Thymus (tissue), 14 donors: ENCODE measurements at places on chromosomes 5 and 9.

- no peaks in the 10 kb centered on the region for H3K4me1 ChIP-seq
- no peak for DNase-seq
- H3K27ac ChIP-seq, result no peak overlapping the region
Observed at GRCh38 chr5:149170299-149170698, 29.0 kb downstream of the ABLIM3 start.

- no peaks in the 10 kb centered on the region for H3K36me3 ChIP-seq
- no peaks in the 10 kb centered on the region for H3K27me3 ChIP-seq
- no peak overlapping the region for H3K4me3 ChIP-seq
- H3K27ac ChIP-seq, result no peak overlapping the region
- H3K4me1 ChIP-seq, result no peaks in the 10 kb centered on the region
Observed at GRCh38 chr9:17824616-17825264, 245.9 kb downstream of the SH3GL2 start.

GRCh38 chr5:140005145-140005591 lies 37.9 kb downstream of the NRG2 start:
- H3K4me3 ChIP-seq, result no peak overlapping the region
- no peak overlapping the region for H3K27ac ChIP-seq

DNA sequence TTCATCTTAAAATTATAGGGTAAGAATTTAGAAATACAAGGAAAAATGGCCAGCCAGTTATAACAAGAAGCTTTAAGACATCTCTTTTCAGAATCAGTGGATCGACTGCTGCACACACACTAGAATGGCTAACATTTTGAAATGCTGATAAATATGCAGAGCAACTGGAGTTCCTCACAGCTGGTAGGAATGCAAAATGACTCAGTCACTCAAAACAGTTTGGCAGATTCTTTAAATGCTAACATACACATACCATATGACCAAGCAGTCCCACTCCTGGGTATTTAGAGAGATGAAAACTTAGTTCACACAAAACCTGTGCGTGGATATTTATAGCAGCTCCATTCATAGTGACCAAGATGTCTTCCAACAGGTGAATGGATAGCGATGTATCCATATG lies 23.2 kb upstream of the PSAT1 start:
- H3K4me1 ChIP-seq, result no peaks in the 10 kb centered on the region
- no peak overlapping the region for H3K27ac ChIP-seq
- H3K4me3 ChIP-seq, result no peak overlapping the region
- no peak for DNase-seq

DNA sequence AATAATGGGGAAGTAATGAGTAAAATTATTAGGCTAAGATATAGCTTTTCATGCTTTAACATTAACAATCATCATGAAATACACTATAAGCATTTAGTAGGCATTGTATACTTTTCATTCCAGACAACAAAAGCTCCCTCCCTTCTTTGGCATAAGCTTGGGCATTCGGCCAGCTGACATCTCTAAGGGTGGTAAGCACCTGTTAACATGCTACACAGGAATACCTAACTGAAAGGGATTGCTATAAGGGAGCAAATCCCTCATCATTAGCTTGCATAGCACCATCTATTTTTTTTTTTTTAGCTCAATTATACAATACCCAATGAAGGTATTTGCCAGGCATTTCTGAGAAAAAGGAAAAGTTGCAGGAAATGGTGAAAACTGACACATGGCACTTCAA lies 16.6 kb downstream of the STRBP start:
- H3K27me3 ChIP-seq, result no peaks in the 10 kb centered on the region
- H3K4me3 ChIP-seq, result no peak overlapping the region
- H3K4me1 ChIP-seq, result no peaks in the 10 kb centered on the region
- H3K27ac ChIP-seq, result no peak overlapping the region
- no peaks in the 10 kb centered on the region for H3K36me3 ChIP-seq
- DNase-seq, result no peak

DNA sequence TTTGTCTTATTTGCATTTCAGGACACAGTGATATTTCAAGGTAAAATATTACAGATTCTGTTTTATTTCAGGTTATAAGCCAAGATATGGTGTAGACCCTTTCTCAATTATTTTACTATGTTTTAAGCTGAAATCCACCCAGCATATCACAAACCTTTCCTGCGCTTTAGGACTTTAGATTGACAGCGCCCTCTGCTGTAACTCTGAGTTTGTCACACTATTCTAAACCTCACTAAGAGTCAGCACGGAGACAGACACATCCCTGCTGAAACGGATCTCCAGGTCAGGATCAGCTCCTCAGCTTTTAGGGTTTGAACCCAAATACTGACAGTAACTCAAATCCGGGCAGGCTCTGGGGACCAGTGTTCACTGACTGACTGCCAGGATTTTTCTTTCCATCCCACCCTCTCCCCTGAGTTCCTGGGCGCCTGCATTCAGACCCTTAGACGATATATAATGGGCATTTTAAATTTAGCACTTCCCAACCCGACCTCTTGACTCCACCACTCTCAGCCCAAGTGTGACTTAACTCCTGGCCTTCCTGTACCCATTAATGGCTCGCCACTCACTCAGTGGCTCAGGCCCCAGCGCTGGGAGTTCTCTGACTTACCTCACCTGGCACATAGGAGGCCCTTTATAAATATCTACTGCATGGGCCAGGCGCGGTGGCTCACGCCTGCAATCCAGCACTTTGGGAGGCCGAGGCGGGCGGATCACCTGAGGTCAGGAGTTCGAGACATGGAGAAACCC lies 33.5 kb downstream of the TLX3 start:
- H3K27me3 ChIP-seq, result peaks cover 8% of the 10 kb centered on the region
- H3K4me1 ChIP-seq, result no peaks in the 10 kb centered on the region
- H3K4me3 ChIP-seq, result no peak overlapping the region
- no peaks in the 10 kb centered on the region for H3K36me3 ChIP-seq
- DNase-seq, result peak; percentile 20
- H3K27ac ChIP-seq, result no peak overlapping the region

- DNase-seq, result no peak
- no peak overlapping the region for H3K4me3 ChIP-seq
- H3K27me3 ChIP-seq, result no peaks in the 10 kb centered on the region
- no peak overlapping the region for H3K27ac ChIP-seq
- peaks cover 34% of the 10 kb centered on the region for H3K4me1 ChIP-seq
Observed at GRCh38 chr9:38035873-38036272, 33.2 kb downstream of the SHB start.

DNA sequence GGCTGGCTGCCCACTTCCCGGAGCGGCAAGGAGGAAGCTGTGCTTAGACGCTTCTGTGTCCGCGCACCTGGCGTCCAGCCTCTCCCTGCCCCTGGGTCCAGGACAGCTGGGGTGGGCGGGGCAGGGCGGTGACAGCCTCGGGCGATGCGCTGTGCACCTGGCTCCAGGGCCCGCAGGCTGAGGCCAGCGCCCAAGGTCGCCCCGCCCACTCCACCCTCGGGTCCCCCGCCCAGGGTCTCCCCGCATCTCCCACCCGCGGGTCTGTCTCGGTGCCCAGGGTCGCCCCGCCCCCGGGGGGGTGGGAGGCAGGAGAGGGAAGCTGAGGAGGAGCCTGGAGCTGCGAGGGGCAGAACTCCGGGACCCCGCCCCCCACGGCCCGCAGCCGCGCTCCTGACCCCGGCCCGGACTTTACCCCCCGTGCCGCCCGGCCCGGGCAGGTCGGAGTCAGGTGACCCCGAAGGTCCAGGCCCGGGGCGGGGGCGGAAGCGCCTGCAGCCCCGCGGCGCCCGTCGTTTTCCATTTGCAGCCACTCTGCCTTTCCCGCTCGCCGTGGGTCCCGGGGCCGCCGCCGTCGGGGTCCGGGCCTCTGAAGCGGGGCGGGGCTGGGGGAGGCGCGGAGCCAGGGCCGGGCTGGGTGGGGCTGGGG lies at the start of gene ENTPD8:
Gene ENTPD8 (minus strand): TSS at position 69 of the 646 bp plus-strand sequence. CDS start 3,072 bp downstream, outside the sequence.
- no peak for DNase-seq
- H3K27me3 ChIP-seq, result peaks cover 12% of the 10 kb centered on the region
- H3K4me1 ChIP-seq, result peaks cover 10% of the 10 kb centered on the region
- peak within 1 kb of the TSS; percentile 37 for H3K4me3 ChIP-seq
- H3K36me3 ChIP-seq, result no peaks in the 10 kb centered on the region

DNA sequence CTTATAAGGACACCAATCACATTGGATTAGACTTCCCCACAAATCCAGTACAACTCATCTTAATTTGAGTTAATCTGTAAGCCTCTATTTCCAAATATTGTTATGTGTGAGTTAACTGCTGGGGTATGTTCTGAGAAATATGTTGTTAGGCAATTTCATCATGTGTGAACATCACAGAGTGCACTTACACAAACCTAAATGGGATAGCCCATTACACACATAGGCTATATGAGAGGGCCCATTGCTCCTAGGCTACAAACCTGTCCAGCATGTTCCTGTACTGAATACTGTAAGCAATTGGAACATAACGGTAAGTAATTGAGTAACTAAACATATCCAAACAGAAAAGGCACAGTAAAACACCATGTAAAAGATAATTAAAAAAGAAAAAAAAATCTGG lies 19.1 kb upstream of the ARSI start:
- H3K36me3 ChIP-seq, result no peaks in the 10 kb centered on the region
- no peak overlapping the region for H3K4me3 ChIP-seq
- H3K27me3 ChIP-seq, result no peaks in the 10 kb centered on the region

DNA sequence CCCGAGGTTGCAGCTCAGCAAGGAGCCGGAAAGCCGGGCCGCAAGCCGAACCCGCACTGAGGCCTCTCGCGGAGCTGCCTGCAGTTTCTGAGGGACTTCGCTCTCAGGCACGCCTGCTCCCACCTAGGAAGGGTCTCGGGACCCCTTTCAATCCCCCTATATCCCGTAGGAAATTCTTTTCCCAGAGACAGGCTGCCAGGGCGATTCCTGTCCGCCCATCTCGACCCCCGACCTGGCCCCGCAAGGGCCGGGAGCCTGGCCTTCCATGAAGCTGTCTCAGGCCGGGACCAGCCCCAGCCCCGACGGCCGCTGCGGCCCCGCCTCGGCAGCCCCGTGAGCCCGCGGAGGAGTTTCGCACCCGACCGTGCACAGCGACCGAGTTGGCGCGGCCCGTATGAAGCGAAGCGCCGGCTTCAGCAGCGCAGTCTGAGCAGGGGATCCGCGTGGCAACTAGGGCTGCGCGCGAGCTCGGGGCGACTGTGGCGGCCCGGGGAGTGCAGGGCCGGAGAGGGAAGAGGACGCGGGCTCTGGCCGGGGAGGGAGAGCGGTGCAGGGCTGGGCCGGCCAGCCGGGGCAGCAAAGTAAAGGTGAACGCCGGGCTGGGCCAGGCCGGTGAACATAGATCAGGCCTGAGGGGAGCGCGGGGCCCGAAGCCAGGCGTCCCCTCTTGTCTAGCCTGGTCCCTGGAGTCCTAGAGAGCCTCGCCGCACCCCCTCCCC lies 977 bp upstream of the PRDM12 start:
- no peaks in the 10 kb centered on the region for H3K36me3 ChIP-seq
- peaks cover 100% of the 10 kb centered on the region for H3K27me3 ChIP-seq
- H3K4me3 ChIP-seq, result no peak overlapping the region
- no peaks in the 10 kb centered on the region for H3K4me1 ChIP-seq
- no peak overlapping the region for H3K27ac ChIP-seq

GRCh38 chr9:113535756-113536155 lies 72.2 kb downstream of the RGS3 start:
- H3K36me3 ChIP-seq, result no peaks in the 10 kb centered on the region
- no peak overlapping the region for H3K27ac ChIP-seq
- H3K4me1 ChIP-seq, result no peaks in the 10 kb centered on the region
- DNase-seq, result no peak
- no peak overlapping the region for H3K4me3 ChIP-seq

- no peaks in the 10 kb centered on the region for H3K27me3 ChIP-seq
- H3K27ac ChIP-seq, result no peak overlapping the region
- no peak overlapping the region for H3K4me3 ChIP-seq
- H3K36me3 ChIP-seq, result peaks cover 12% of the 10 kb centered on the region
Observed at GRCh38 chr9:123168586-123168985, 99.8 kb downstream of the STRBP start.

DNA sequence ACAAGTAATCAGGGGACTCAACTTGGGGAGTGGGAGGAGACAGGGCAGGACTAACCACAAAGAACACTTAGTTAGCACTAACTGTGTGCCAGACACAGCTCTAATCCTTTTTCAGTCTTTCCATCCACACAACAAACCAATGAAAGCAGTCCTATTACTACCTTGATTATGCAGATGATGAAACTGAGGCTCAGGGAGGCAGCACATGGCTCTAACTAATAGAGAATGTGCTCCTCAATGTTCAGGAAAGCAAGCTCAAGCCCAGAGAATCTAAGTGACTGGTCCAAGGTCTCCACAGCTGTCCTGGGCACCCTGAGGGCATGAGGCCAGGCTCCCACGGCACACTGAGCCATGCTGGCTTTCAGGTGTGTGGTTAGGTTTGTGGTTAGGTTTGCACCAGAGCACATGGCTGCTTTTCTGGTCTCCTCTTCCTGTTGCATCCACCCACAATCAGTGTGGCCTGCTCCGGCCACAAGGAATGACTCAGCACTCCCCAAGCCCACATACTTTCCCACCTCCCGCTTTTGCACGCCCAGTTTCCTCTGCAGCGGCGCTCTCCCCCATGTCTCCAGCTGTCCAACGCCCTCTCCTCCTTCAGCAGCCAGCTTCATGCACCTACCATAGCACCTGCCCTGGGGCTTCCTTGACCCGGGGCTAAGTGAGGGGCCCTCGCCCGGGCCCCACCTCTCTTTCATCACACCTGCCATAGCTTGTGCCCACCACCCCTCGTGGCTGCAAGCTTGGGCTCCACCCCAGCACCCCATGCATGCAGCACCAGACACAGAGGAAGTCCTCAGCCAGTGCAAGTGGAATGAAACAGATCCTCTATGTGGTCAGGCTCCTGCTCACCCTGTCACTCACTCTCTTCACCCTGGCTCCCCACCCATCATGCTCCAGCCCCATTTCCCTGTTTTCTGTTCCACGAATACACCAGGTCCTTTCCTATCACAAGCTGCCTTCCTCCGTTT lies 133.1 kb downstream of the GABBR2 start:
- DNase-seq, result no peak
- no peaks in the 10 kb centered on the region for H3K27me3 ChIP-seq
- H3K4me1 ChIP-seq, result no peaks in the 10 kb centered on the region
- H3K36me3 ChIP-seq, result no peaks in the 10 kb centered on the region

- no peak overlapping the region for H3K4me3 ChIP-seq
- H3K36me3 ChIP-seq, result no peaks in the 10 kb centered on the region
- H3K4me1 ChIP-seq, result no peaks in the 10 kb centered on the region
Observed at GRCh38 chr5:141260458-141261237, 15.5 kb downstream of the PCDHB15 start.

DNA sequence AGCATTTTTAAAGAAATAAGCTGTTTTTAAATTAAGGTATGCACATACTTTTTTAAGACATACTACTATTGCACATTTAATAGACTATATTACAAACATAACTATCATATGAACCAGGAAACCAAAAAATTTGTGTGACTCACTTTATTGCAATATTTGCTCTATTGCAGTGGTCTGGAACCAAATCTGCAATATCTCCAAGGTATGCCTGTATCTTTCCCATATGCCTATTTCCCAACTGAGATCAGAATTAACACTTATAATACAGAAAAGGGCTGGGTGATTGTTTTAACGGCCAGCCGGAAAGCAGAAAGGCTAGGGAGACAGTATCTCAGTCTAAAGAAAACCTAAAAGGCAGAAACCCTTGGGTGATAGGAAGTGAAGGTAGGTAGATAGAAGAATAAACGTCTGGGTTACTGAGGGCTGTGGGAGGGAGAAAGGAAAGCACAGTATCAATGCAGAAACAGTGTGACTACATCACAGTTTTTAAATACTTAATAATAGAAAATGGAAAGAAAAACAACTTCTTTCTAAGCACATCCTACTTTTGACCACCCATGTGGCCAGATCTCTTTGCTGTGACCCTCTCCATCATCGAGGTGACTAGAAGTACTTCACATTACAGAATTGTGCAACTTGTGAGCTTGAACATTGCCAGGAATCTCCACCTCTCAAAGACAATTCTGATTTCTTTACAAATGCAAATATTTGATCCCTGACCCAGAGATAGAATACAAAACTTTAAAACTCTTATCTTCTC lies 126.4 kb downstream of the LPAR1 start:
- no peak for DNase-seq
- H3K36me3 ChIP-seq, result no peaks in the 10 kb centered on the region
- H3K4me1 ChIP-seq, result no peaks in the 10 kb centered on the region
- no peaks in the 10 kb centered on the region for H3K27me3 ChIP-seq
- H3K4me3 ChIP-seq, result no peak overlapping the region
